ENCODE measurements at places on chromosomes 1 and 21. TPM values are rescaled to one million over a fixed set of nuclear protein-coding genes. Genes with fewer than 3 reads are reported as not detected.

KRTAP10-8 gene
- polyA plus RNA-seq: not detected

GRCh38 chr1:117128323-117129079 is 7.0 kb upstream of the TRIM45 start:
- peak; percentile 31 for DNase-seq

DNA sequence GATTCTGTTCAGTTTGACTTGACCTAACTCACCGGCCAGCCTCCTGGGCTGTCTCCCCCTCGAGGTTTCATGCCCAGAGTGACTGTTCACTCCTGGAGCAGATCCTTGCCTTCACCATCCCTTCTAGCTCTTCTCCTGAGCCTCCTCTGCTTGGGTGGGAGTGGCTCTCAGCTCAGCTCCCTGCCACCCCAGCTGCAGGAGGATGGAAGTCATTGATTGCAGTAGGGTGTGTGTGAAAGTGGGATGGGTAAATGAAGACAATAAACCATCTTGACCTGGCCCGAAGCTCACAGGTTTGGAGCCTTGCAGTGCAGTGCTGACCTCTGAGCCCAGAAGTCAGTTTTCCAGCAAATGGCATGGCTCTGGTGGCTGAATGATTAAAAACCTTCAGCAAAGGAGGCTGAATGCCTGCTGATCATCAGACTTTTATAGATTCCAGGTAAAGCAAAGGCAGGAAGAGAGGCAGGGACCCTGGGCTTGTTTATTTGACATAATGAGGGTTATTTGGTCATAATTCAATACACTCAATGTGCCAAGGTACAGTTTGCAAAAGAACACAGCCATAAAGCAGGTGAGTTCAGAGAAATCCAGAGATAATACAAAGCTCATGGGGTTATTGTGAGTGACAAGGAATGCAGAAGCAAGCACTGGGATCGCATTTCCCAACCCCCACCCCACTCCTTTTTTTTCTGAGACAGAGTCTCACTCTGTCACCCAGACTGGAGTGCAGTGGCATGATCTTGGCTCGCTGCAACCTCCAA is 17.5 kb upstream of the TFF3 start:
- DNase-seq: no peak

RNF2 gene
- 47.7 TPM for polyA plus RNA-seq

DNA sequence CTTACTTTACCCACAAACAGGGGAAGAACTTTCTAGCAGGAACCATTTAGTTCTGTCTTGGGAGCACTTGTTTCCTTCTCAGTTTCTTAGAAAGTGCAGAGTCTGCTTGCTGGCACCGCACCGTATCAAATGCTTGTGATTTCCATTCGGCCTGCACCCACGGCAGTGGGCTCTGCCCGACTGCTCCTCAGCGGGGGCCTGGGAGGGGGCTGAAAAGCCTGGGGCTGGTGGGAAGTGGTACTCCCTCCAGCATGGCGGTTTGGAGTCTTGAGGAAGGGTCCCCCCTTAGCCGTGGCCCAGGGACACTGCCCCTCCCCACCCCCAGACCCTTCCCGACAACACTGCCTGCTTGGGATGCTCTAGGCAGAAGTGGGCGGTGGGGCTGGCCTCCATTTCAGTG is 57.0 kb downstream of the KIF26B start:
- no peak for DNase-seq

- no peak for DNase-seq
Observed at GRCh38 chr1:17436380-17437174, 2.9 kb downstream of the RCC2 start.

GRCh38 chr1:30950053-30950452 is 41.5 kb upstream of the SDC3 start:
- DNase-seq: no peak

MROH9 gene
- polyA plus RNA-seq: not detected

PSEN2 gene
- 16.7 TPM for polyA plus RNA-seq

DNA sequence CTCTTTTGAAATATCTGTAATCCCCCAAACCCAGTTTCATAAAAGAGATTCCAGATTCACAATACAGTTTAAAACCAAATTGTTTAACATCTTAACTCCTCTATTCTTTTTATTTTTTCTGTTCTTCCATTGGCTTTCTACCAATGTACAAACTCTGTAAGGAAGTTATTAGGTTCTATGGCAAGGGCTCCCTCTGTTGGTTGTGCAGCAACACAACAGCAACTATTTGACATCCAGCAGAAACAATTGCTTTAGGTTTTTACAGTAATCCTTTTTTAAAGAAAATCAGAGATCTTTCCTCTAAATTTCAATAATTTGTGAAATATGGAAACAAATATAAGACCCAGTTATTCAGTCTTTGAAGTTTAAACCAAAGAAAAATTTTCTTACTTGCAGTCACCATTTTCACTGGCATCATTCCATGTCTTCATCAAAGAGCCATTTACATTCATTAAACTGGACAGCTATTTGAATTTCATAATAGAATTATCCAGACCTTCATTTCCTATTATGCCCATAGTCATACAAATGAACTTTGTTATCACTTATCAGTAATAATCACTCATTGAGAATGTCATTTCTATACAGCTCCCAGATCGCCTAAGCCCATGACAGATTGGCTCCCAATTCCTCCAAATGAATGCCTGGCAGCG is 46.5 kb upstream of the RNF11 start:
- no peak for DNase-seq

DNA sequence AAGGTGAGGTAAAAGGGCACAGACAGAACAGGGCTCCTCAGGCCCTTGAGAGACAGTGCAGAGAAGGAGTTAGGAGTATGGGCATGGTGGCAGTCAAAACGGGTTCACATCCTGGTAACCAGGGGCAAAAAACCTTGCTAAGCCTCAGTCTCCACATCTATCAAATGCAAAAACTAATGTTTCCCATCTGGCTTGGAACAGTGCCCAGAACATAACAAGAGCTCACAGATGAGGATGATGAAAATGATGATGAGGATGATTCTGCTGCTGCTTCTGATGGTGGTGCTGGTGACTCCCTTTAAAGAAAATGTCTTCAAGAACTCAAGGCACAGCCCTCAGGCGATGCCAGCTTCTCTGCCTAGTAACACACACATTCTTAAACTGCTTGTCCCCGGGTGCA is 24.1 kb downstream of the HHIPL2 start:
- no peak for DNase-seq

CACHD1 gene
- 49.6 TPM for polyA plus RNA-seq

DNA sequence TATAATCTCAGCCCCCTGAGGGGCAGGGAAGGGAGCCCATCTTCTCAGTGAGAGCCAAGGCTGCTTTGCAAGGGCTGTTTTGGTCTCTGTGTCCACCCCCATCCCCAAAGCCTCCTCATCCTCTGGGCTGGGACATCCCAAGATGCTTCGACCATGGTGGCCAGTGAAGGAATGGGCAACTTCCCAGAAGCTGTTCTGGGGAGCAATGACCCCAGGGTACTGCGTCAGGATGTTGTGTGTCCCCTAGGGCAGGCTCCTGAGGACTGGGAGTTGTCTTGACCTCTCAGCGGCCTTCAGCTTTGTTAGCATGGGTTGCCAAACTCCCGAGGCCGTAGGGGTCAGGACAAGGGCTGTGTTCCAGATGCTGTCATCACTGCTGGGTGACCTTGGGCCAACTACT is 238.4 kb upstream of the POU3F1 start:
- no peak for DNase-seq

GRCh38 chr1:30475201-30475600 is 248.2 kb downstream of the MATN1 start:
- DNase-seq: no peak

MYBPH gene
- polyA plus RNA-seq: 0.28 TPM
